Stimulated activated CD8-positive, alpha-beta memory T cell treated with anti-CD3 and anti-CD28 coated beads, Interleukin-4, amount 100 ng/mL, for 48 hours (primary cell): ENCODE measurements at places on chromosomes 16 and 17.

GRCh38 chr17:63838631-63839171, 3.8 kb downstream of the SMARCD2 start:
- no peak for DNase-seq

DNA sequence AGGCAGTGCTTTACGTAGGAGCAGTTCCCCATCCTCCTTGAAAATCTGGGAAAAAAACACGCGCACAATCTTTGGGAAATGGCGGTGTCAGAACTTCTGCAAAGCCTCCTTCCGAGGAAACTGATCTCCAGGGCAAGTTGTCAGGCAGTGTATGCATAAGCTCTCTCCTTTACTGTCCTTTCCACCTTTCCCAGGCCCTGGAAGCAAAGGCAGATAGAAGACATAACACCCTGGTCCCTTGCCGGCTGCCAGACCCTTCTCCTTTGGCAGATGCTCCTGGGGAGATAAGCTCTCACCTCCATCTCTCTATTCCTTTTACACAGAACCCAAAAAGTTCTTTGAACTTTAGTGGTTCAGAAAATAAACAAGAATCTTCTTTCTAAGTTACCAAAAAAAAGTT, 12.4 kb downstream of the TOB1 start:
- DNase-seq: no peak

DNA sequence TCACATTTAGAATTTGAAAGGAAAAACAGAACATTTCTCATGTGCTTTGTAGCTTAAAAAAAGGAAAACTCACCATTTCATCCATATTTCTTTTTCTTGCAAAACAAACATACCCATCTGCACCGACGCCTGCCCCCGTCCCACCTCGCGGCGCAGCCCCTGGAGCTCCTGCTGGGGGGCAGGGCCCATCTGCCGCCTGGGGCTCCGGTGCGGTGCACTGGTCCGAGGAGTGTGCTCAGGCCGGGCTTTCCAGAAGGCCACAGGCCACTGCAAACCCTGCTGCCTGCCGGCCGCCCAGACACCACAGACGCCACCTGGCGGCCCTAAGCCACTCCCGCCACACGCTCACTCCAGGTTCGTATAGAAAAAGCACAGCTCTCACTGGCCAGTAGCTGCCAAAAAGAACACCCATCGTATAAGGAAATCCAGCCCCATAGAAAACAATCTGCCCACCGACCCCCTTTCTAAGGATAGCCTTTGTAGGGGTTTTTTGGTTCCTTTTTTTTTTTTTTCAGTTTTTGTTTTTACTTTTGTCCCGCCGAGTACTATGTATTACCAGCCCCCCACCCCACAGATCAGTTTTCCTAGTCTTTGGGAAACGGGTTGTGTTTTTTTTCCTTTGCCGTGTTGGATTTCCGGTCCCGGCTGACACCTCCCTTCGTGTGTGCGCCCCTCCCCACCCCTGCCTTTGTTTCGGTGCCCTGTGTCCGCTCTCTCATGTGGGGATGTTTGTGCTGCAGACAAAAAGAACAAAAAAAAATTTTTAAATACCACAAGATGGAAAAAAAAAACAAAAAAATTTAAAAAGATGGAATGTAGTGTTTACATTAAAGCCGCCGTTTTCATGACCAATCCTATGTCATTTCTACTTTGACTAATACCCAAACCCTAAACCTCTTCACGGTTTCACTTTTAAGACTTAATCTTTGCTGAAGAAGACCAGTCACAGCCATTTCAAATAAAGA, 68.8 kb downstream of the AMFR start:
- DNase-seq: peak; percentile 65

DNA sequence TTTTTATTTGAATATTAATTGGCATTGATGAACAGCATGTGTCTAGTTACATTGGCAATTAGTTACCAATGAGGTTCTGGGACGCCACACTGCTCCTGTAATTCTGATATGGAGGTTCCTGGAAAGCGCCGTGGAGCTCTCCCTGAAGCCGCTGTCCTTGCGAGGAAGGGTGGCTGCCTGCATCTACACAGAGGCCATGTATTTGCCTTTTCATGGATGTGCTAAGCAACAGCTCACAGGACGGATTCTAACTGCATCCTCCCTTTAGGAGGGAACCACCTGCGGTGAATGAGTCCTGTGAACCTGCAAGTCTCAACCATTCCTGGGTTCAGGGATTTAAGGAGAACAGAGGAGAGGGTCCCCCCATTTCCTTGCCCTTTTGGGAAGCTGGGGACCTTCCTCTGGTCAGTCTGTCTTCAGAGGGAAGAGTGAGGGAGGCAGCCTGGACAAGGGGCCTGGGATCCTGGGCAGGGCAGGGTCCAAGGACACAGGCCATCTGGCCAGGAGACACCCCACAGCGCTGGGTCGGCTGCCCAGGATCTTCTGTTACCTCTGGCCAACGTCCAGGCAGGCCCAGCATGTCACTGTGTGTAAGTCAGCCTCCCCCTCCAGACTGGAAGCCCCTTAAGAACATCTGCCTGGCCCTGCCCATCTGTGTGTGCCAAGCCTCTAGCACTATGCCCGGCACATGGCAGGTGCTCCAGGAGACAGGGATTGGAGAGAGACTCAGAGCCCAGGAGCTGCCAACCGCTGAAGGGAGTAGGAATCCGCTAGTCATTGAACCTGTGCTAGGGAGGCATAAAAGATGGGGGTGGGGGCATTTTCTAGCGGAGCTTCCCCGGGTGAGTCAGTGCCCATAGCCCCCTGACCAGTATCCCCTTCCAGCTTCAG, 314.1 kb upstream of the TNRC6C start:
- no peak for DNase-seq

DNA sequence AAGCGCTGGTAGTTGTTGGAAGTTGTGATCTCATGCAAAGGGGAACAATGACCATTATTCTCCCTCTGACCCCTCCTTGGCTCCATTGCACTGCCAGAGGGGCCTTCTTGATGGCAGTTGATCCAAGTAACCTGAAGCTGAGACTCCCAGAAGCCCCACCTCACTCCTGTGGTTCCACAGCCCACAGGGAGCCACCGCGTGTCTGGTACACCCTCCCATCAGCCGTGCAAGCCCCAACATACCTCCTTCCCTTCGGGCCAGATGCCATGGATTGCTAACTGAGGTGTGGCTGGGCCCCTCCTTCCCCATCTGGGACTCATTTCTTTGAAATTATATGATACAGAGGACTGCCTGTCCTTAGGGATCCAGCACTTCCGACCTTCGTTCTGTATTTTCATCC, 17.8 kb downstream of the SAP30BP start:
- no peak for DNase-seq

DNA sequence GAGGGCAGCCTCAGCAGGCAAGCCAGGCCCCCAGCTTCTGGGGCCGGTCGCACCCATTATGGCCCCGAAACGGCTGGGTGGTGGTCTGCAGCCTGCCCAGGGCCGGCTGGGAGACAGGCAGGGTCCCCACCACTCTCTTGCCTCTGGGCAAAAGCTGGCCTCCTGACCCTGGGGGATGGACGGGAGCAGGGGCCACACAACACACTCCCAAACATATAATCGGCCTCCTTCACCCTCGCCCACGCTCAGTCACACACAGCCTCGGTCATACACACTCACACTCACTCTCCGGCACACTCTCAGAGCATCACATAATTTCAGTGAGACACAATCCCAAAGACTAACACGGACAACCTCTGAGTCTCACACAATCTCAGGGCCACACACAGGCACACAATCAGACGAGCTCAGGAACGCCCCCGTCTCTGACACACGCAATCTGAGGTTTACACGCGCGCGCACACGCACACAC, 589 bp downstream of the PEMT start:
- DNase-seq: no peak

GRCh38 chr16:1362807-1363206, 11.1 kb downstream of the GNPTG start:
- DNase-seq: no peak

- DNase-seq: peak; percentile 35
Observed at GRCh38 chr16:66695935-66696668, 441 bp downstream of the CMTM4 start.

GRCh38 chr16:47387026-47387734, 73.7 kb downstream of the ITFG1 start:
- no peak for DNase-seq

DNA sequence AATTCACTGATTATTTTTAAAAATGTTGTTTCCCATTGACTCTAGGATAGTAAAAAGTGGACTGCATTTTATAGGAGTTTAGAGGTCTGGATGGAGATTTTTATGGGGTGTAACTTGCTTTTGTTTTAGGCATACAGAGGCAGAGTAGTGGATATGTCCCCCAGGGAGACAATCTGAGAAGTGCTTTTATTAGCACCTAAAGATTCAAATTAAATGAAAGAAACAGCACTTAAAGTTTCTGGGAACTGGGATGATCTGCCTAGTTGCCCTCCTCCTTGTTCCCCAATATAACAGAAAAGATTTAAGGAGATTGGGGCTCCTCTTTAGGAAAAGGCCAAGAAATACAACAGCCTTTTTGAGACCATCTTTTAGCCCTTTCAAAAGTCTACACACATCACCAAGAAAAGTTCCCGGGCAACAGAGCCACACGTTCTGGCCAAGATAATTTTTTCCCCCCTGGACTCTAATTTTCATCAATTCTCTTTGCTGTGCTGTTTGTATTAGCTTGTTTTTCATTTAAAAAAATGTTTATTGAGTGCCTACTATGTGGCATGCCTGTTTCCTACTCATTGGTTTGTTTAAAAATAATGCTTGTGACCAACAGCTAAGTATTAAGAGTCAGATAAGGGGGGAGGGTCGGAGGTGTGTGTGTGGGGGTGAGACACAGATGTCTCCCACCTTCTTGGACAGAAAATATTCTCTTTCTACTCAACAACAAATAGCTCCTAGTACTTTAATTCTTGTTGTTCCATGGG, 2.5 kb upstream of the IGF2BP1 start:
- no peak for DNase-seq

- no peak for DNase-seq
Observed at GRCh38 chr17:77141846-77142449, 1.2 kb downstream of the SEC14L1 start.

DNA sequence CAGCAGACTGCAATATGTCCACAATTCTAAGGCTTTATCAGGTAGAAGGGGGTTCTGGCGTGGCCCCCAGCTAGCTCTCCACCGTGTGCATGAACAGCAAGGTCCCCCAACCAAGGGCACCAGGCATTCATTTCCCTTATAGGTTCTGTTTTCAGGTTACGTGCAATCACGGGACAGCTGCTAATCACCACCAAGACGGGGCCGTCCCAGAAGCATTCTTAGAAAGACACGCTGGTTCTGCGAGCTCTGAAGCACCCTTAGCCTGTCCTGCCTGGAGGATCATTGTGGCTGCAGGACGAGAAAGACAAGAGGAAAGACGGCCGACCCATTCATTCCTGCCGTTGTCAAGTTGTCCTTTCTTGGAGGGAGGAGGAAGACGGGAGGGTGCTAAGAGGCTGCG, 302.9 kb downstream of the SOX9 start:
- DNase-seq: no peak

DNA sequence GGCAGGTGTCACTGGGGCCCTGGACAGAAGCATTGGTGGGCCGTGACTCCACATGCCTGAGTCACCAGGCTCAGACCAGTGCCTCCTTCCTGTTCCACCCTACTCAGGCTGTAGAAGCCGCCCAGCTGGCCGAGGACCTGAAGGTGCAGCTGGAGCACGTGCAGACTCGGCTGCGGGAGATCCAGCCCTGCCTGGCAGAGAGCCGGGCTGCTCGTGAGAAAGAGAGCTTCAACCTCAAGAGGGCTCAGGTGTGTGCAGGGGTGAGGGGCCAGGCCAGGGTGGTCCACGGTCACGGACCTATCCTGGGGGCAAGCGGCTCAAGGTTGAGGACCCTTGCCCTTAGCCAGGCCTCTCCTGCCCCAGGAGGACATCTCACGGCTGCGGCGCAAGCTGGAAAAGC, 9.6 kb downstream of the RNF40 start:
- no peak for DNase-seq

DNA sequence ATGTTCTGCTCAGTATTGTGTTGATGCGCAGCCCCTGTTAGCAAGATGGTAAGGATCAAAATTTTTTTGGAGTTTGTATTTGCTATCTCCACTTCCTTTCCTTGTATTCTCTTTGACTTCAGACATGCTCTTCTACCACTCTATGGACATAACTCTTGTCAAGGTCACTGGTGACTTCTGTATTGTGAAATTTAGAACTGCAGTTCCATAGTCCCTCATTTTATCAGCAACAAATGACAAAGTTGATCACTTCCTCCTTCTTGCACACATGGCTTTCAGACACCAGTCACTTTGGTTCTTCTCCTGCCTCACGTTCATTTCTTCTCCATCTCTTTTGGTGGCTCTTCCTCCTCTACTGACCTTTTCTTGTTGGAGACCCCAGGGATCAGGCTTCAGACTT, 21.1 kb downstream of the COX11 start:
- DNase-seq: no peak

- DNase-seq: no peak
Observed at GRCh38 chr17:58388302-58389190, 28.8 kb downstream of the RNF43 start.

DNA sequence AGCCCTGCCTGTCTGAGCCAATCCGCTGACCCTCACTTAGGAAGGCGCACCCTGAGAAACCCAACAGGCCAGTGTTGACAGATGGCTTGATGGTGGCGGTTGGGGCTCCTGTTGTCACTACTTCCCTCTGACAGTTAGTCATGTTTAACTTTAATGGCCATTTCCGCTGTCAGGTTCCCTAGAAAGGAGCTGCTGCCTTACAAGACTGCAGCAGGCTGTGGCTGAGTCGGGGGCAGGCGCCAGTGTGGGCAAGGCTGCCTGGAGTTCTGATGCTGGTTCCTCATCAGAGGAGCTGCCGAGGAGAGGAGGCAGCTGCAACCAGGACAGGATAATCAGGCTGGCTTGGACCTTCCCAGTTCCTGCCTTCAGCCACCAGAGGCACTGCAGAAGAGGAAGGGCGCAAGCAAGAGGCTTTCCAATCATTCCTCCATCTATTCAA, 223.2 kb upstream of the DYNLRB2 start:
- DNase-seq: no peak

- DNase-seq: no peak
Observed at GRCh38 chr17:1379930-1380313, 20.1 kb downstream of the YWHAE start.

DNA sequence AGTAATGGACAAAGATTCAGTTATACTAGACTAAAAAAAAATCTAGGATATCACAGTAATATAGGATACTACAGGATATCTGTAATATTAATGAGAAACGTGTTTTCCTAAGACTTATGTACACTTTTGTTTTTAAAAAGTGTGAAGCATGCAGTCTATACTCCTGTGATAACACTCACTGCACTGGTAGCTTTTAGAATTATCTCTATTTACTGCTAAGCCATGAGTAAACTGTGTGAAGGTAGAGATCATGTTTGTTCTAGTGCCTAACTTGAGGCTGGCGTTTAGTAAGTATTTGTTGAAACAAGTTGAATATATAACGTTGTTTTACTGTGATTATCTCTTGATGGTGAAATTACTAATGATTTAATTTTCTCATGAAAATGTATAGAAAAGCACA, 23.9 kb downstream of the RPA1 start:
- DNase-seq: no peak

DNA sequence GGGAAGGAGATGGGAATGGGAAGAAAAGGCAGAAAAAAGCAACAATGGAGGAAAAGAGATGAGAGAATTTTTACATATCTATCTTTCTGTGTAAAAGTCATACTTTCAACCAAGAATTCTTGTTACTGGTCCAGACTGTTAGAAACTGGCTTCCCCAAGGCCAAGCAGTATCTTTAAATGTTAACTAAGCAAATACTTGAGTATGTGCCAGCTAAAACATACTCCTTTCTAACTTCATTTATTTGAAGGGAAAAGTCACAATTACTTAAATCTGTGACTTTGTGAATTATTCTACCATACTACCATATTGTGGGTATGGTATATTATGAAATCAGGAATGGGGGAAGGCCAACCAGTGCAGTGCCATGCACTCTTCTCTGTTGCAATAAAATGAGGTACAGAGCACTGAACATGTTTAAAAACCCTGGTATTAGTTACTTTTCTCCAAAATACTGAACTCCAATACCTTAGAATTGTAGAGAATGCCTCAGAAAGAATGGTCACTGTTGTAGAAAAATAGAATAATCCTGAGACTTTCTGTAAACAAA, 92.3 kb upstream of the C17orf78 start:
- DNase-seq: no peak
